ENCODE measurements at places on chromosomes 5 and 9. TPM values are rescaled to one million over a fixed set of nuclear protein-coding genes. Genes with fewer than 3 reads are reported as not detected.
A peak's percentile ranks its signal among the peaks of the same experiment; 100 is the strongest.

- no peak overlapping the region for H3K4me3 ChIP-seq
- no peaks in the 10 kb centered on the region for H3K4me1 ChIP-seq
- H3K27ac ChIP-seq: no peak overlapping the region
These were observed 127.5 kb upstream of the PANK3 start for GRCh38 chr5:168706655-168707069.

DNA sequence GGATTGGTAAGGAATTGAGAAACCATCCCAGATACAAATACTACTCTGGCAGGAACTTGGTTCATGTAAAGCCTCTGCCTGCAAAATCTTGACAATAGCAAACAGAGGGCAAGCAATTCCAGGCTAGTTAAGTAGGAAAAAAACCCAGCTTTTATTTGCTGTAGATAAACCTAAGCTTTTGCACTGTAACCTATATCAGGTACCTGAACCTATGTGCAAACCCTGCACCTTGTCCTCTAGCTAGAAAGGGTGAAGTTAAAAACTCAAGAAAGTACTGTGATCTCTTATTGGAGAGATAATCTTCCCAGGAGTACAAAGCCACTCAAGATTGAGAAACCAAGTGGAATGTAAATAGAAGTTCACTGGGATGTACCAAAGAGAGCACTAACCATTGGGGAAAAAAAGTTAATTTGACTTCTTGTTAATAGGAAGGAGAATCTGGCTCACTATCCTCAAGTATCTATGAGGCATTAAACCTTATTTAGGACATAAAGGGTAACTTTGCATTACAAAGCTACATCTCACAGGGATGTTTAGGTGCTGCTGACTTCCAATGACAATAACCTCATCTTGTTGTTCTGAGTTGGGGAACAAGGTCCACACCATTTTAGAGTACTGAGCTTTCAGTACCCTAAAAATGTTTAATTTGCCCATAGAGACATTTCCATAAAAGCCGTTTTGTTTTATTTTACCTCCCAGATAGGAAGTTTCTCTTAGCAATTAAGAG, 73.8 kb upstream of the PCA3 start:
- DNase-seq: no peak
- no peaks in the 10 kb centered on the region for H3K4me1 ChIP-seq
- H3K36me3 ChIP-seq: no peaks in the 10 kb centered on the region
- no peak overlapping the region for H3K4me3 ChIP-seq
- peaks cover 18% of the 10 kb centered on the region for H3K27me3 ChIP-seq
- no peak overlapping the region for H3K27ac ChIP-seq

DNA sequence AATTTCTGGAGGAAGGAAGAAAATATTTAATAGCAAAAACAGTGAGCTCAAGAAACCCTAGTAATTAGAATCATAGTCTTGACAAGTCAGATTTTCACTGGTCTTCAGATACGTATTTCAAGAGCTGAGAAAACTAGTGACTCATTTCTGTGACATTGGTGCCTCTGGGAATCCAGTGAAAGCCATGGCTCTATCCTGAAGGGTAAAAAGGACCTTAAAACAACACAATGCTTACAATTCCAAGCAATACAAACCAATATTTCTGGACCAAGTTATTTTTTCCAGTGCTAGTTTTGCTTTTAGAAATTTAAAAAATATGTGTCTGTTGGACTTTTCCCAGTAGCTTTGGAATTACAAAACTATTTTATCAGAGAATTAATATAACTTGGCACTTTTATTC, 140.3 kb downstream of the LPAR1 start:
- DNase-seq: no peak
- peak overlapping the region; percentile 42 for H3K27ac ChIP-seq
- no peaks in the 10 kb centered on the region for H3K27me3 ChIP-seq
- no peaks in the 10 kb centered on the region for H3K36me3 ChIP-seq
- H3K4me3 ChIP-seq: no peak overlapping the region
- H3K4me1 ChIP-seq: no peaks in the 10 kb centered on the region

- no peaks in the 10 kb centered on the region for H3K4me1 ChIP-seq
- no peak for DNase-seq
- H3K4me3 ChIP-seq: no peak overlapping the region
- no peaks in the 10 kb centered on the region for H3K36me3 ChIP-seq
- no peaks in the 10 kb centered on the region for H3K27me3 ChIP-seq
- no peak overlapping the region for H3K27ac ChIP-seq
These were observed 16.3 kb downstream of the ROR2 start for GRCh38 chr9:91933556-91934352.

GRCh38 chr9:126857261-126857960, 3.0 kb upstream of the ZBTB34 start:
- no peak overlapping the region for H3K4me3 ChIP-seq
- no peaks in the 10 kb centered on the region for H3K36me3 ChIP-seq
- no peak overlapping the region for H3K27ac ChIP-seq
- DNase-seq: no peak
- H3K4me1 ChIP-seq: peaks cover 17% of the 10 kb centered on the region
- H3K27me3 ChIP-seq: no peaks in the 10 kb centered on the region

- peaks cover 8% of the 10 kb centered on the region for H3K4me1 ChIP-seq
- H3K27ac ChIP-seq: no peak overlapping the region
- H3K27me3 ChIP-seq: no peaks in the 10 kb centered on the region
- no peak for DNase-seq
- no peak overlapping the region for H3K4me3 ChIP-seq
These were observed 55.1 kb downstream of the PTCH1 start for GRCh38 chr9:95461448-95462248.

DNA sequence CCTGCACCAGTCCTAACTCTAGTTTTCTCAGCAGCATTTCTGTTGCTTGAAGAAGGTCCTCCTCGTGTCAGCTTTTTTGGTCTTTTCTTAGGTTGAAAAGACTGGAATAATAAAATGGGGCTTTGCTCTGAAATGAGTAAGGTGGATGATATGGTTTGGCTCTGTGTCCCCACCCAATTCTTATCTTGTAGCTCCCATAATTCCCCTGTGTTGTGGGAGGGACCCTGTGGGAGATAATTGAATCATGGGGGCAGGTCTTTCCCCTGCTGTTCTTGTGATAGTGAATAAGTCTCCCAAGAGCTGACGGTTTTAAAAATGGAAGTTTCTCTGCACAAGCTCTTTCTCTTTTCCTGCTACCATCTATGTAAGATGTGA, 53.6 kb downstream of the LIX1 start:
- H3K27me3 ChIP-seq: no peaks in the 10 kb centered on the region
- no peak for DNase-seq
- H3K36me3 ChIP-seq: no peaks in the 10 kb centered on the region
- H3K27ac ChIP-seq: no peak overlapping the region
- H3K4me1 ChIP-seq: no peaks in the 10 kb centered on the region

DNA sequence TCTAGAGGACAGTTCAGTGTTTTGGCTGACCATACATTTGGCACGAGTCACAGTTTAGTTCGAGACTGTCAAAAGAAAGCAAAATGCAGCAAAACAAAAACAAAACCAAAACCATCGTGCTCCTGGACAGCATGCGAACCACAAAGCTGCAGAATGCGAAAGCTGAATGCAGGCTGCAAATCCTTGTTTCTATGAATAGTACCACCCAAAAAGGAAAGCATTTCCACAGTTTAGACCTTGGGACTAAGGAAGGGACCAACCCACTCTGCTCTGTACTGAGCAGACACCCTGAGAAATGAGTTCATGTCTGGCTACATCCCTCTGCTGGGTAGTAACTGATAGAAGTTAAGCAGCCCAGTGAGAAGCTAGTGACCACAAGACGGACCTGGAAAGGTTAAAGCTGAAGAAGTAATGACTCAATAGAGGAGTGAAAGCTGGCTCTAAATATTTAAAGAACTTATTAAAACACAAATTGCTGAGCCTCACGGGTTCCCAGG, 3.9 kb downstream of the GCNT4 start:
- no peaks in the 10 kb centered on the region for H3K36me3 ChIP-seq
- H3K27ac ChIP-seq: no peak overlapping the region
- H3K27me3 ChIP-seq: no peaks in the 10 kb centered on the region

DNA sequence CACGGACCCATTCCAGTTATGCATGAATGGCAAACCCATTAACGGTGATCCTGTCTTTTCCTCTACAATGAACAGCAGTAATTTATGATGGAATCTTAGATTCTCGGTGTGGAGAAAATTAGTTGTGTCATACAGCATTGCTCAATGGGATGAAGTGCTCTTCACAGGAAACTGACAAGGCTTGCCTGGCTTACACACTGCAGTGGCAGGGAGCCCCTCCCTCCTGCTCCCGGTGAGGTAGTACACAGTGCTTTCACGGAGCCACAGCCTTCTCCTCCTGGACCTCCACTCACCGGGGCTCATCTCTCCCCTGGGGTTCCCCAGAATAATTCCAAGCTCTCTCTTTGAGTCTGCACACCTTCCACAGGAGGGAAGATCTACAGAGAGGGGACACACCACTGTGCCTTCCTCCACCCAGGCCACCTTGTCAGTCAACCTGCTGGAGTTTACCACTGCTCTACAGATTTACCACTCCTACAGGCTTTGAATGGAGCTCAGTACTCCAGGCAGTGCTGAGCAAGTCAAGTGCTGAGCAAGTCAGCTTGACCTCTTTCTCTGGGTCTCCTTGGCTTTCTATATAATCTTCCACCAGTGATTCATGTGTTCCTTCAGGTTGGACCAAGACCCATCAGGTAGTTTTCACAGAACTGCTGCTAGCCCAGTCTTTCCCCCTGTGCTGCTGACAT, 59.1 kb upstream of the TBC1D2 start:
- no peak overlapping the region for H3K4me3 ChIP-seq
- H3K27ac ChIP-seq: no peak overlapping the region
- no peaks in the 10 kb centered on the region for H3K36me3 ChIP-seq

GRCh38 chr9:111276431-111277128, 53.4 kb downstream of the OR2K2 start:
- H3K27me3 ChIP-seq: no peaks in the 10 kb centered on the region
- no peak for DNase-seq

DNA sequence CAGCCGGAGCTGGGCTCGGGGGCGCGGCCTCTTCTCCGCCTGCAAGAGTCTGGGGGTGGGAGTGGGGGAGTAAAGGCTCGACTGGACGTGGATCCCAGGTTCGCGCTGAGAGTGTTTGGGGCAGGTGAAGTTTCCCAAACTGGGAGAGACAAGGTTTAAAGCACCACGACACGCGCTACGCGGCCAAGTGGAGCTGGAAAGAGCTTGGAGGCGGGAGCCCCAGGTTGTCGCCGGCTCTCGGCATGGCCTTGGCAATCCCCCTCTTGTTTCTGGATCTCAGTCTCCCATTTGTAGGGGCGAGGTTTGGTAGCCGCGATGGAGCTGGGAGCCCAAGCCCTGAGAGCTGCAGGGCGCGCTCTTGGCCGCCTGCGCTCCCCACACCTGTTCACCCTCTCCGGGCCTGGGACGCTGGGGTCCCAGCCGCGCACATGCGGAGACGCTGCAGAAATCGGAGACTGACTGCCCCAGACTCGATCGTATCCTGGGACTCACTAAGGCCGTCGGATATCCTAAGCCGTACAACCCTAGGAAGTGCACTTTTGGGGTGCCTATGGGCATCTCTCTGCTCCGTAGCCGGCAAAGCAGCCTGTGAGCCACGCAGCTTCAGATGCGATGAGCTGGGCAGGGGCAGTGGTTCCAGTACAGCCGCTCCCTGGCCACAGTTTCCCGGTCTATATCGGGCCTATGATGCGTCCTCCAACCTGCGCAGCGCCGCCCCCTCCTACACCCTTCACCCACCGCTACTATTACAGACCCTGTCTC, 937 bp downstream of the TMOD1 start:
- peaks cover 45% of the 10 kb centered on the region for H3K4me1 ChIP-seq
- H3K27ac ChIP-seq: peak overlapping the region; percentile 98
- H3K36me3 ChIP-seq: no peaks in the 10 kb centered on the region

DNA sequence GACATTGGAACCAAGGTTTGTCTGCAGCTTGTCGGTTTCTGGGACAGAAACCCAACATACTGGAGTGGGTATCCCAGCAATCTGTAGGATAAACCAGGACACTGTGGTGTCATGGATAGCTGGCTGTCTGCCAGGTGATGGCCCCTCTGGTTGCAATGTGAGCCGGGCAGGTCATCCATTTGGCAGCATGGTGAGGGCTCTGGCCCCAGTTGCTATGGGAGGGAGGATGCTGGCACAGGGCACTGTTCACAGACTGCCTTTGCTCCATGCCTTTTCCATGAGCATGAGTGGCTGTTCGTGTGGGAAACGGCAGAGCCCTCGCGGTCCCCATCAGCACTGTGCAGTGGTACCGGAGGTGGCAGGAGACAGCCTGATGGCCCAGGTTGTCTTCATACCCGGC, 6.4 kb downstream of the S1PR3 start:
- peaks cover 10% of the 10 kb centered on the region for H3K4me1 ChIP-seq
- no peak overlapping the region for H3K27ac ChIP-seq
- DNase-seq: no peak
- H3K36me3 ChIP-seq: no peaks in the 10 kb centered on the region

GRCh38 chr5:172877466-172878260, 43.6 kb downstream of the ERGIC1 start:
- DNase-seq: no peak
- H3K27ac ChIP-seq: peak overlapping the region; percentile 91
- peaks cover 42% of the 10 kb centered on the region for H3K4me1 ChIP-seq
- H3K36me3 ChIP-seq: no peaks in the 10 kb centered on the region
- H3K4me3 ChIP-seq: no peak overlapping the region
- H3K27me3 ChIP-seq: no peaks in the 10 kb centered on the region

DNA sequence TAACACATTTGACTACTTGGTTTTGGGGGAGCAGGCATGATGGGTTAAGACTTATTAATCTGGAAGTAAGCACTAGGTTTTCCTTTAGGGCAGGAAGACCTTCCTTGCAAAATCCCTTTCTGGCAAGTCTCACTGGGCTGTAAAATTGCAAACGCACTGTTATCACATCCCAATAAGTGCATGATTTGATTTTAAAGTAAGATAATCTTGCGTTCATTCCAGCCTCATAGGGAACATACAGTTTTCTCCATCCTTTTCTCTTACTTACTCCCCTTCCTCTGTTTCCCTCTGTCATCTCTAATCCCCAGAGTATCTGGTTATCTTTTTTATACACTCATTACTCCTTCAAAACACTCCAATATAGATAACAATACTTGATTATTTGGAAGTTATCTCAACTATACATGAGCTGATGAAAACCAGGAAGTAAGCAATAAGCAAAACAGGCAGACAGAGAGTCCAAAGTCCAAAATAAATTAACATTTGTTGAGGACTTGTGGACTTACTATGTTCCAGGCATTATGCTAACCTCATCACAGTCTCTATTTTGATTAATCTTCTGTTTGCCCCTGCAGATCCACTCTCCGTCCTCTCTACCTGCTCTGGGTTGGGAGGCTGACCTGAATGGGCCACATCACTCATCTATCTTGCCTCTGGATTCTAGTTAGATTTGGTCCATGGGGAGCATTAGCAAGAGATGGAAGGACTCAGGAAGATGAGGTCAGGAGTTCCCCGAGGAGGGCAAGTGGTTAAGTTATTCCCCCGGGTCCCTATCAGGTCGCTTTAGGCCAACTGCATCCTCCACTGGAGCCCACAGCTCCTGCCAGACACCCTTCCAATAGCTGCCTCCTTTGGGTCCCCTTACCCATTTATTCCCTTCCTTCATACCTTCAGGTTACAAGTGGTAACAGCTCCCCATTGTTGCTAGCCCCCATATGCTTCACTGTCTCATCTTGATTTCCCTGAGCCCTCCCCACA, 60.2 kb downstream of the SLC22A5 start:
- no peaks in the 10 kb centered on the region for H3K27me3 ChIP-seq
- H3K36me3 ChIP-seq: no peaks in the 10 kb centered on the region
- no peak overlapping the region for H3K4me3 ChIP-seq
- H3K4me1 ChIP-seq: peaks cover 71% of the 10 kb centered on the region
- H3K27ac ChIP-seq: no peak overlapping the region
- DNase-seq: no peak

The SPATA31A1 gene
- total RNA-seq: not detected

The SLC6A7 gene
- not detected for total RNA-seq

The PDE6A gene
- total RNA-seq: not detected

The CAMK4 gene
- 0.42 TPM for total RNA-seq

Measured in gastrocnemius medialis (tissue), 4 donors.